Activated naive CD8-positive, alpha-beta T cell treated with anti-CD3 and anti-CD28 coated beads for 36 hours (primary cell): ENCODE measurements at places on chromosomes 5 and 9.
A peak's percentile ranks its signal among the peaks of the same experiment; 100 is the strongest.

- H3K4me3 ChIP-seq, result no peak overlapping the region
- no peak for DNase-seq
- H3K36me3 ChIP-seq, result peaks cover 6% of the 10 kb centered on the region
- H3K27ac ChIP-seq, result no peak overlapping the region
Measured at GRCh38 chr9:19975499-19975898, 186.7 kb upstream of the SLC24A2 start.

DNA sequence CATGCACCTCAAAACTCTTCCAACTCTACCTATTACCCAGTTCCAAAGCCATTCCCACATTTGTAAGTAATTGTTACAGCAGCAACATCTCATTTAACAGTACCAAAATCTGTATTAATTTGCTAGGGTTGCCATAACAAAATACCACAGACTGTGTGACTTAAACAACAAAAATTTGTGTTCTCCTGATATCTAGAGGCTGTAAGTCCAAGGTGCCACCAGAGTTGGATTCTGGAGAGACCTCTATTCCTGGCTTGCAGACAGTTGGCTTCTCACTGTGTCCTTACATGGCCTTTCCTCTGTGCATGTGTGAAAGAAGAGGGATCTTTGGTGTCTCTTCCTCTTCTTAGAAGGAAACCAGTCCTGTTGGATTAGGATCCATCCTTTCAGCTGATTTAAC is 203.8 kb upstream of the PIK3R1 start:
- H3K4me1 ChIP-seq, result no peaks in the 10 kb centered on the region
- H3K27me3 ChIP-seq, result no peaks in the 10 kb centered on the region
- H3K27ac ChIP-seq, result no peak overlapping the region
- no peaks in the 10 kb centered on the region for H3K36me3 ChIP-seq

GRCh38 chr9:73093740-73094379 is 57.8 kb upstream of the ANXA1 start:
- no peak overlapping the region for H3K4me3 ChIP-seq
- no peak for DNase-seq
- H3K27ac ChIP-seq, result no peak overlapping the region
- no peaks in the 10 kb centered on the region for H3K27me3 ChIP-seq
- no peaks in the 10 kb centered on the region for H3K36me3 ChIP-seq

GRCh38 chr5:13348568-13348967 is 595.9 kb downstream of the DNAH5 start:
- no peaks in the 10 kb centered on the region for H3K27me3 ChIP-seq
- H3K4me1 ChIP-seq, result no peaks in the 10 kb centered on the region
- DNase-seq, result no peak

- H3K27ac ChIP-seq, result no peak overlapping the region
- H3K27me3 ChIP-seq, result no peaks in the 10 kb centered on the region
- no peak overlapping the region for H3K4me3 ChIP-seq
- no peaks in the 10 kb centered on the region for H3K36me3 ChIP-seq
- H3K4me1 ChIP-seq, result no peaks in the 10 kb centered on the region
Measured at GRCh38 chr5:29321591-29321990, 1871.9 kb upstream of the CDH6 start.

DNA sequence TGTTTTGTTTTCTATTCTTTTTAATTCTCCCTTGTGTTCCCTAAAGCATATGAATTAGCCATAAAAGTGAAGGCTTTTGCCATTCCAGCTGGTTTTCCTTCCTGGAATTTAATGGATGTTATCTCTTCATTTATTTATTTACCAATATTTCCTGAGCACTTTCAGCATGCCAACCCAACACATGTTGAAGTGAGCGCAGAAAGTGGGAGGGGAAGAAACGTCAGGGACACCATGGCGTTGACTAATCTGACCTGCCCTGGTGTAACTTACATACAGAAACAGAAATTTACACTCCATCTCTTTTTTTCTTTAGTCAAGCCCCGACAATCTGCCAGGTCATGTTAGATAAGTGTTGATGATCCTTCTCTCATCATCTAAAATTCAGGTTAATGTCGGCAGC is 247.5 kb downstream of the PCSK5 start:
- H3K4me3 ChIP-seq, result no peak overlapping the region
- H3K27me3 ChIP-seq, result no peaks in the 10 kb centered on the region
- H3K36me3 ChIP-seq, result peaks cover 7% of the 10 kb centered on the region
- peaks cover 21% of the 10 kb centered on the region for H3K4me1 ChIP-seq
- H3K27ac ChIP-seq, result no peak overlapping the region

DNA sequence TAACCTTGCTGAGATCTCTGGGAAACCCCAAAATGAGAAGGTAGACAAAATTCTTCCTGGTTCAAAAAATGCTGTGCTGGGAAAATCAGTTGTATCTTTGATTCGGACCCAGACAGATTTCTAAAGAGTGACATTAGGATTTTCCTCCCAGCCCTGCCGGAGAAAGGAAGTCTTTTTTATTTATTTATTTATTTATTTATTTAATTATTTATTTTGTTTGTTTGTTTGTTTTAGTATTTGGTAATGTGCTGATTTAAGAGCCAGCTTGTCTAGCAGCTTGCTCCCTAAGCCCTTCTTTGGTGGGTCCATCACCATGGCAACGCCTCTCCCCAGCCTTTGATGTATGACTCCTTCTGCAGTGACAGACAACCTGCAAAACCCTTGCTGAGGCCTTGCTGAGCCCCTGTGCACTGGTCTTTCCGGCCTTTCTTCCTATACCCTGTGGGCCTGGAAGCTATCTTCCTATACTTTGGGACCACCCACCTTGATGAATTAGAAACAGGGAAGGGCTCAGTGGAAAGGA is 60.6 kb upstream of the AFAP1L1 start:
- no peaks in the 10 kb centered on the region for H3K27me3 ChIP-seq
- DNase-seq, result no peak
- peaks cover 11% of the 10 kb centered on the region for H3K4me1 ChIP-seq
- no peaks in the 10 kb centered on the region for H3K36me3 ChIP-seq
- H3K27ac ChIP-seq, result no peak overlapping the region

- H3K4me1 ChIP-seq, result no peaks in the 10 kb centered on the region
- peaks cover 50% of the 10 kb centered on the region for H3K27me3 ChIP-seq
Measured at GRCh38 chr9:36780186-36780585, 207.5 kb downstream of the MELK start.

- no peaks in the 10 kb centered on the region for H3K4me1 ChIP-seq
- H3K27ac ChIP-seq, result no peak overlapping the region
- no peaks in the 10 kb centered on the region for H3K36me3 ChIP-seq
- no peak for DNase-seq
- H3K4me3 ChIP-seq, result no peak overlapping the region
Measured at GRCh38 chr9:124684169-124684568, 86.9 kb downstream of the NR6A1 start.

- no peaks in the 10 kb centered on the region for H3K36me3 ChIP-seq
- no peak for DNase-seq
- peaks cover 4% of the 10 kb centered on the region for H3K4me1 ChIP-seq
- H3K4me3 ChIP-seq, result no peak overlapping the region
Measured at GRCh38 chr5:169628892-169629291, 8.2 kb upstream of the DOCK2 start.

DNA sequence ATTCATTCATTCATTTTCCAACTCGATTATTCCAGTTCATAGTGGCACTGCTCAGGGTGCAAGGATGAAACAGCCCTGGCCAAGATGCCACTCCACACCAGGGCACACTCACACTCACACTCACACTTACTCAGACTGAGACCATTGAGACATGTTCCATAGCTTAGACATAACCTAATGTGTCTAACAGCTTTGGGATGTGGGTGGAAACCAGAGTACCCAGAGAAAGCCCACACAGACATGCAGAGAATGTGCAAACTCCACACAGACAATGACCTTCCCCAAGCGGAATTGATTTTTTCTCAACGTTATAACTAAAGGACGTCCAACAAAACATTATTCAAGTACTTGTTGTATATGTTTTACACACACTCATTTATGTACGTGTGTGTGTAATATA is 1363.5 kb downstream of the EFNA5 start:
- DNase-seq, result no peak
- no peaks in the 10 kb centered on the region for H3K36me3 ChIP-seq
- no peaks in the 10 kb centered on the region for H3K4me1 ChIP-seq
- H3K27ac ChIP-seq, result no peak overlapping the region

- H3K4me1 ChIP-seq, result no peaks in the 10 kb centered on the region
- H3K4me3 ChIP-seq, result no peak overlapping the region
Measured at GRCh38 chr5:9447691-9448090, 98.2 kb downstream of the SEMA5A start.

DNA sequence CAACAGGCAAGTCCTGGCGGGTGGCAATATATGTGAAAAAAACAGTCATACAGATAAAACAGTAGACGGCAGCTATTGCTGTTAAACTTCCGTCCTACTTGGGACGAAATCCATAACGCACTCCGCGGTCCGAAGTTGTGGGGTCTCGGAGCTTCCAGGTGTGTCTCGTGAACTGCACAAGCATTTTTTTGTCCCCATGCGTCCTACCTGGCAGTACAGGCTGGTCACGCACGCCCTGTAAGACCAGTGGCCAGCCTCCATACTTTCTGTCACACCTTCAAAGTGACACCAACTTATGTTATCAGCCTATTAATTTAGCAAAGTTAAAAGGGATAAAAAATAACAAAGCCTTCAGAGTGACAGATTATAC is 51.3 kb downstream of the TGFBI start:
- H3K4me3 ChIP-seq, result peak overlapping the region; percentile 68
- peaks cover 2% of the 10 kb centered on the region for H3K36me3 ChIP-seq
- peaks cover 7% of the 10 kb centered on the region for H3K4me1 ChIP-seq

- peaks cover 26% of the 10 kb centered on the region for H3K4me1 ChIP-seq
- H3K27ac ChIP-seq, result no peak overlapping the region
- peak overlapping the region; percentile 53 for H3K4me3 ChIP-seq
- DNase-seq, result no peak
Measured at GRCh38 chr5:138752341-138752950, 779 bp upstream of the CTNNA1 start.

DNA sequence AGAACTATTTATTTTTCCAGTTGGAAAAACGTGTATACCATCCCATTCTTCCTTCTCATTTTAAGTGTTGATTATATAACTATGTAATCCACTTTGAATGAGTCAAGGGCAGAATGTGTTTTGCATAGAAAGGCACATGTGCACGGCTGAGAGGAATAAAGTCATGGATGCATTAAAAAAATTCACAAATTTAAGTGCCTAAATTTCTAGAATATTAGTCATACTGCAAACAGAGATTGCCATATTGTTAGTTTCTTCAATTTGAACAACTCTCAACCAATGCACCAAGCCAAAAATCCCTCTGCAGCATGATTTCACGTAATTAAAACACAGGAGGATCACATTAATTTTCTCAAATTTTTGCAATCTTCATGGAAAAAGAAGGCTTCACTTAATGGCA is 166.3 kb downstream of the MPDZ start:
- H3K27me3 ChIP-seq, result no peaks in the 10 kb centered on the region
- no peaks in the 10 kb centered on the region for H3K36me3 ChIP-seq
- no peak overlapping the region for H3K4me3 ChIP-seq

DNA sequence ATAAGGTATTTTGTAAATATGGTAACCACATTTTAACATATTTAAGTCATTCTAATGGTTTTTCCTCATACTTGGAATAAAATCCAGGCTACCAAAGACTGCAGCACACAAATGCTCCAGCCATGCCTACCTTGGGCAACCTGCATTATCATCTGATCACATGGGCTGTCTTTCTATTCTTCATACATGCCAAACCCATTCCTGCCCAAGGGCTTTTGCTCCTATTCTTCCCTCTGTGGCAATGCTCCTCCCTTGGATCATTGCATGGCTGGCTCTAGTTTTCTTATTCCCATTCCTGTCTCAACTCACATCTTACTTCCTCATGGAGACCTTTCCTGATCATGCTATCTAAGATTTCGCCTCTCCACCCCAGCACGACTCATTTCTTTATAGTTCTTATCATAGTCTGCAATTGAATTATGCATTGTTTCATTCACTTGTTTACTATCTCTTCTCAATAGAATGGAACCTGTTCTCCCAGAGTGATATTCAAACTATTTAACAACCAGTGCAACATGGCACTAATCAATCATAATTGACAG is 54.9 kb upstream of the C5orf46 start:
- no peak overlapping the region for H3K4me3 ChIP-seq
- H3K27ac ChIP-seq, result no peak overlapping the region
- H3K36me3 ChIP-seq, result no peaks in the 10 kb centered on the region
- no peaks in the 10 kb centered on the region for H3K27me3 ChIP-seq

DNA sequence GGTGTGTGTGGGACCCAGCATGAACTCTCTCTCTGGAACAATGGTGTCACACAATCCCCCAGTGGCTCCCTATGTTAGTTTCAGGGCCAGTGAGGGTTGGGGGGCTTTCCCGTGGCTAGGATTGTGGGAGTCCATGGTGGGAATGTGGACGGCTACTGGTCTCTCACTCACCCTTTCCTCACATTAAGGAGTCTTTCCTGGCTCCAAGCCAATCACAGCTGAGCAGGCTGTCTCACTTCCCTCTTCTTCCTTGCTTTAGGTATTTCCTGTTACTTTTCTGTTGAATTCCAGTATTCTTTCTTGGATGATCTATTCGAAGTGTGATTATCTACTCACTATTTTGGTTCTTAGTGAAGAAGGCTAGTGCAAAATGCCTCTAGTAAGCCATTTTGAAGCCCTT is 324.4 kb upstream of the MPDZ start:
- no peak overlapping the region for H3K4me3 ChIP-seq
- H3K4me1 ChIP-seq, result no peaks in the 10 kb centered on the region
- no peak overlapping the region for H3K27ac ChIP-seq
- H3K36me3 ChIP-seq, result no peaks in the 10 kb centered on the region
- no peak for DNase-seq

- no peak for DNase-seq
- H3K4me1 ChIP-seq, result no peaks in the 10 kb centered on the region
- no peaks in the 10 kb centered on the region for H3K36me3 ChIP-seq
- H3K27ac ChIP-seq, result no peak overlapping the region
Measured at GRCh38 chr5:73853091-73853490, 227.1 kb downstream of the ARHGEF28 start.

DNA sequence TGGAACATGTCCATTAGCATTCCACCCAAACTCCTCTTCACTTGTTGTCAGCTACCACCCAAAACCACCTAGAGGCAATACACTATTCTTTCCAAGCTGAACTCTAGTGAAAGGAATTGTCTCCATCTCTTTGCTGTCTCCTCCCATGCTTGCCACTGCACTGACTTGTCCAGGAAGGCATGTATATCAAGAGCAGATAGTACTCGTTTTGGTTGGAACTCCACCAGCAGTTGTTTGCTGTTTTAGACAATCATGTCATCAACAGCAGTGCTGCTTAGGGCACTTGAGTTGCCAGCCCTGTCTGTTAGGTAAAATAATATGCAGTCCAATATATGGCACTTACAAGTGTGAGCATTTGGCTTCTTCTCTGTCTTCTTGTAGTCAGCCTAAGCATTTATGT is 80.0 kb upstream of the SAP30L start:
- H3K27me3 ChIP-seq, result no peaks in the 10 kb centered on the region
- no peak overlapping the region for H3K27ac ChIP-seq
- H3K4me1 ChIP-seq, result no peaks in the 10 kb centered on the region
- H3K36me3 ChIP-seq, result peaks cover 5% of the 10 kb centered on the region
- no peak for DNase-seq

DNA sequence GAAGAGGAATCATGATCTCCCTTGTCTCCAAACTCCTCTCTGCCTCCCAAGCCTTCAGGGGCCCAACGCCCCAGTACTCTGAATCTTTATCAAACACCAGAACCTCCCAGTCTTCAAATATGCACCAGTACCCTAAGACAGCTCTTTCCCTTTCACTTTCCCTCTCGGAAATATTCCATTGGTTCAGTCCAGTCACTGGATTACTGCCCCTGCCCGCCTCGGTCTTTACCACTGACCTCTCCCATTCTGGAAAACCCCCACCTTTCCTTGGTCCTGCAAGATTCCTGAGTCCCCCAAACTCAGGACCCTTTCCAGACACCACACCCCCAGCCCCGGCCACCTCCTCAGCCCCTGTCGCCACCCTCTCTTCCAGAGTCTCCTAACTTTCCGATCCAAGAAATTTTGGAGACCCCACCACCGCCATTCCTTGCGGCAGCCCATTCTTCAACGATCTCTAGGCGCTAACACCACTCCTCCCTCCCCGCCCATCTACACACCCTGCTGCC is 674 bp downstream of the C5orf15 start:
- peaks cover 61% of the 10 kb centered on the region for H3K4me1 ChIP-seq
- peak overlapping the region; percentile 99 for H3K4me3 ChIP-seq
- peaks cover 4% of the 10 kb centered on the region for H3K27me3 ChIP-seq
- H3K27ac ChIP-seq, result peak overlapping the region; percentile 96
- peaks cover 50% of the 10 kb centered on the region for H3K36me3 ChIP-seq
- no peak for DNase-seq
